ENCODE measurements at places on chromosomes 7 and 10.

- DNase-seq, result no peak
Observed at GRCh38 chr10:99080275-99080945, 155.2 kb downstream of the HPSE2 start.

- no peak for DNase-seq
Observed at GRCh38 chr7:45171946-45172345, 14.4 kb downstream of the RAMP3 start.

DNA sequence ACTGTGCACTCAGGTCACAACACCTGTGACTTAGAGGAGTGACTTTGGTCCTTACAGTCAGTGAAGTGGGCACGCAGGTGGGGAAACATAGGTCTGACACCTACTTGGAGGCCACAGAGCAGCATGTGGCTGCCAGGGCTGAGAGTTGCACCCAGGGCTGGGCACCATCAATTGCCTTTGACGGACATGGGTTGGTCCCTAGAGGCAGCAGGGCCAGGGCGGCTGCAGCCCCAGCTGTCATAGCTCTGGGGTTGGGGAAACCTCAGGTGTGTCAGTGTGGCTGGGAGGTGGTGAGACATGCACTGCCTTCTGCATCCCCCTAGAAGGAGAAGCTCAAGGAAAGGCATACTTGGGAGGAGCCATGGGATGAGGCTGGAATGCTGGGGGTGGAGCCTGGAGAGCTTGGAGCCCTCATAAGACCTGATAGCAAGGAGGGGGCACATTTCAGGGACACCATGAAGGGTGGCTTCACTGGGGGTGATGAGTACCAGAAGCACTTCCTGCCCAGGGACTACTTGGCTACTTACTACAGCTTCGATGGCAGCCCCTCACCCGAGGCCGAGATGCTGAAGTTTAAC, at the start of gene INMT:
Gene INMT (plus strand): TSS at position 440 of the 578 bp plus-strand sequence. CDS start 16 bp downstream, at position 456.
- no peak for DNase-seq

- DNase-seq, result no peak
Observed at GRCh38 chr7:139630643-139631519, 107.4 kb downstream of the CLEC2L start.

DNA sequence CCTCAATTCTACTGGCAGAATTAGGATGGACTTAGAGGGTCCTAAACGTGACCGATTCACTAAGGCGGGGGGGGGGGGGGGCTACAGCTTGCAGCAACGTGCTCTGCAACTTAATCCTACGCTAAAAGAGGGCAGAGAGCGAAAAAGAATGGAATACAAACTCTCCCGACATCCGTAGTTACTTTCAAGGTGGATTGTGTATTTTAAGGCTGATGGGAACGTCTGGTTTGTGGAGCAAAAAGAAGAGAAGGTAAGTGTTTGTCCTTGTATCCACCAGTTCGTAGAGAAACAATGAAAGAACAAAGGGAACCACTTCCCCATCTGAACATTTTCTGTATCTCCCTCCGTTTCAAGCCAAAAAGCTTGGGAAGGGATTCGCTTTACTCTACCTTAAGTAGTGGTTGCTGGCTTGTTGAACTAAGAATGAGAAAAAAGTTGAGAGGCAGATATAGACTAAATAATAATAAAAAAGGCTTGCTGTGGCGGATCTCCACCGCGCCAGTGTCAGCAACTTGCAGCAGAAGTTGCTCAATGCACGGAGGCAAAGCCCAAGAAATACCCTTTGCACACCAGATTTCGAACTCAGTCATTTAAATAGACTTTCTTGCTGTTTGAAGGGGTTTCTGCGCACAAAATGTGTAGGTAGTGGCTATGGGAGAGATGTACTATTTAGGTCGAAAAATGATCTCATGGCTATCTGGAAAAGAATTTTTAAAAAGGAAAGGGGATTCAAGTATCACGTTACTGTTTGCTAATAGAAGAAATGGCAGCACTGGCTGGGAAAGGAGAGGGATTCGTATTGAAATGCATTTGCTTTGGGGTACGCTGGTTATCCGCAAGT, 736 bp downstream of the SKIDA1 start:
- DNase-seq, result no peak

- DNase-seq, result no peak
Observed at GRCh38 chr10:6351495-6351894, 148.8 kb downstream of the PFKFB3 start.

GRCh38 chr10:46556515-46557318, at the start of gene GPRIN2:
TSS of gene GPRIN2 (minus strand) at chr10:46556658. CDS start at chr10:46550736, 5,922 bp downstream.
- no peak for DNase-seq

- no peak for DNase-seq
Observed at GRCh38 chr7:106613279-106613678, 47.7 kb downstream of the CCDC71L start.

GRCh38 chr7:29167721-29168120, 21.4 kb upstream of the CPVL start:
- no peak for DNase-seq

DNA sequence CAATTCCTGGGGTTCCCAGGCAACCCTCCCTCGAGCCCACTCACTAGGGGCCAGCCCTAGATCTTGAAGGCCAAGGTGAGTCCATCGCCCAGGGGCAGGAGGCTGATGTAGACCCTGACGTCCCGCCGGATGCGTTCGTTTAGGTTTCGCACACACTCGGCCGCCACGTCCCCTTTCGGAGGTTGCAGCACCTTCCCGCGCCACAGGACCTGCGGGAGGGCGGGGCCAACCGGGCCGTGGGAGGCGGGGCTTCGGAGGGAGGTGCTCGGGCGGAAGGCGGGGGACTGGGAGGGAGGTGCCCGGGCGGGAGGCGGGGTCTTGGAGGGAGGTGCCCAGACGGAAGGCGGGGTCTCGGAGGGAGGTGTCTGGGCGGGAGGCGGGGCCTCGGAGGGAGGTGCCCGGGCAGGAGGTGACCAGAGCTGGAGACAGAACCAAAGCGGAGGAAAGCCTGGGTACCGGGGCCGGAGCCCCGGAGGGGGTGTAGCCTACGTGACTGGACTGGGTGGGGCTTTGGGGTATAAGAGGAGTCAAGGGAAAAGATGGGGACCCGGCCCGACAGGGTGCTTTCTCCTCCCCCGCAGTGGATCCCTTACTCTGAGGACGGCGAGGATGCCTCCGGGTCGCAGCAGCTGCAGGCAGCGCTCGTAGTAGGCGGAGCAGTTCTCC, 1.6 kb downstream of the COMTD1 start:
- peak; percentile 43 for DNase-seq

DNA sequence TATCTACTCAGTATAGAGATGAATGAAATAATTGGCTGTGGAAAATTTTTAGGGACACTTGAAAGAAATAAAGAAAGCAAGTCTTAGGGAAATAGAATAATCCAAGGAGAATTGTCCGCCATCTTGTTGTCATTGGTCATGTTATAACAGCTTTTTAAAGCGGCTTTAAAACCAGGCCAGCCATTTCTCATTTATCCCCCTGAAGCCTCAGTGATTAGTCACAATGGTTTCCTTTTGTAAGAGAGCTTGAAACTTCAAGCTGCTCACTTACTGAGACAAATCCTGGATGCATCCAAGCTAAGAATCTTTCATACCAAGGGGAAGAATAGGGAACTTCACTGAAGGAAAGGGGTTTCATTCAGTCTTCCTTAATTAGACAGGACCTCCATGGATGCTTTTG, 67.9 kb downstream of the SGCE start:
- no peak for DNase-seq

DNA sequence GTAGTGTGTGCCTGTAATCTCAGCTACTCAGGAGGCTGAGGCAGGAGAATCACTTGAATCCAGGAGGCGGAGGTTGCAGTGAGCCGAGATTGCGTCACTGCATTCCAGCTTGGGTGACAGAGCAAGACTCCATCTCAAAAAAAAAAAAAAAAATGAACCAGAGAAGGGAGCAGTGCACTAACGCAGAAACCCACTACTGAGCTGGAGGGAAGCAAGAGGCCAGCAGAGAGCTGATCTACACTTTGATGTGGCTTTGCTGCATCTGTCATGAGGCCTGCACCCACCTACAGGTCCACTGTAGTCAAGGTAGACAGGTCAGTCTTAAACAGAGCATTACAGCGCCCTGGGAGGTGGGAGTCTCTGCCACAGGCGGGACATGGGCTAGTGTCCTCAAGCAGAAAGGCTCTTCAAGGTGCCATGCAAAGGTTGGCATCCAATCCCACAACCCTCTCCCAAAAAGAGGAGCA, 30.0 kb downstream of the MAT1A start:
- DNase-seq, result no peak

GRCh38 chr10:30818010-30818660, 188.6 kb upstream of the LYZL2 start:
- DNase-seq, result no peak

DNA sequence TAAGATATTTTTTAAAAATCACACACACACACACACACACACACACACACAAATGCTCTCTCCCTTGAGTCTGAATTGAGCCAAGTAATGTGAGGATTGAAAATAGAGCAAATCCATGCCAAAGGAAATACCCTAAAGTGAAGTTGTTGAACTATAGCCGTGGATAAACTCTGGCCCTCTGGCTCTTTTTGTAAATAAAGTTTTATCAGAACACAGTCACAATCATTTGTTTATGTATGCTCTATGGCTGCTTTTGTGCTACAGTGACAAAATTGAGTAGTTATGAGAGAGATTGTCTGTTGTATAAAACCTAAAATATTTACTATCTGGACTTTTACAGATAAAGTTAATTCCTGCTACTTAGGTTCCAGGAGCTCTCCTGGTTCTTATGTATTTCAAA, 39.1 kb downstream of the NKX2-3 start:
- no peak for DNase-seq

DNA sequence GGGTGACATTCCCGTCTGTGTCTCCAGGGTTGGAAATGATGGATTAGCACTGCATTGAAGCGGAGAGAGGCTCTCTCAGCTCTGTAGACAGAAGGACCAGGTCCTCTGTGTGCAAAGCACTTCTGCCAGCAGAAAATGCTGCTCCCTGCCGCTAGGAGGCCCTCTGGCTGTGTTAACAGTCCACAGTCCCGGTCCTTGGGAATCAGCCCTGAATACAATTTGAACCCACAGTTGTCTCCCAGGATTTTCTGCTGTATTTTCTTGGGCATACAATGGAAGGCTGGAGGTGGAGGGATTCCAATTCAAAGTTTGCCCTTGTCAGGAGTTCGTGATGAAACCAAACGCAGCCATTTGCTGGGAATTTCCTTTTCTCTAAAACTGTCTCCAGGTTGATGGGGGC, 205.2 kb downstream of the GLRX3 start:
- DNase-seq, result peak; percentile 12

- DNase-seq, result no peak
Observed at GRCh38 chr10:111122127-111122526, 45.3 kb downstream of the ADRA2A start.

DNA sequence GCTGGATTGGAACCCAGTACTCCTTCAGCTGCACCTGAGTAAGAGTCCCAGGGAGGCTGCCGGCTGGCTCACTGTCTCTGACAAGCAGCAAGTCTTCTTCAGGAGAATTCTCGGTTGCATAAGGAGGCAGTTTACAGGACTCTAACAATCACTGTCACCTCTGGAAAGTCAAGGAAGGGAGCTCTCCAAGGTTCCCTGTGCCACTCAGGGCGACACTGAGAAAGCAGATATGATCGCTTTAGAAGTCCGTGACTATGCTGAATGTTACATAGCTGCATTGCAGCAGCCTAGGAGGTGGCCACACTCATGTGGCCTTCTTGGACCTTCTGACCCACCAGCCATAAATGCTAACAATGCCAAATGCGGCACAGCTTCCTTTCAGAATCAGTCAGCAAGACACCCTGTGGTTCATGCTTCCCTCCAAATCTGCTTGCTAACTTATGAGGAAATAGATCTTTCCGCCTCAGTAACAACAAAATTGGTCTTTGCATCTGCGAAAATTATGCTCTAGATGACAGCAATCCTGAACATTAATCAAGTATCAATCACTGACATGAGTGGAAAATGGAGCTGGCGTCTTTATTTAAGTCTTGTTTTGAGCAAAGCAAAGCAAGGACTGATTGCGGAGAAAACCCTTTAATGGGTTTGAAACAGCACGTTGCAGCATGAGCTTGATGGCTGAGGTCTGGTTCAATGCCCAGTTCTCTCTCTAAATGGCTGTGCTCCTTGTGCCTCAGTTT, 132.9 kb downstream of the ATXN7L1 start:
- DNase-seq, result no peak

DNA sequence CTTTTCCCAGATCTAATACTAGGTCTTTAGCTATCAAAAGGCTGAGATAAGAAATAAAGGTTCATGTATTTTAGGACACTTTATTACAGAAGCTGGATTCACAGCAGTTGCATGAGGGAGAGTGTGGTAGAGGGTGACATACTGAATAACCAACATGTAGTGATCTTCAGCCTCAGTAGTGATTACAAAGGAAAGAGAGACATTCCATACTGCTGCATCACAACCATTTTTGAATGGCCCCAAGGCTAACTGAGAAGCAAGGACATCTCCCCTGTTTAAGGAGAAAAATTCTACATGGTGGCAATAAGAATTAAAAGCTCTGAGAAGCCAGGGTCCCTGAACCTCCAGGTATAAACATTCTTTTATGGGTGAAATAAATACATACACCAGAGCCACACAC, 35.3 kb downstream of the COG5 start:
- DNase-seq, result no peak

DNA sequence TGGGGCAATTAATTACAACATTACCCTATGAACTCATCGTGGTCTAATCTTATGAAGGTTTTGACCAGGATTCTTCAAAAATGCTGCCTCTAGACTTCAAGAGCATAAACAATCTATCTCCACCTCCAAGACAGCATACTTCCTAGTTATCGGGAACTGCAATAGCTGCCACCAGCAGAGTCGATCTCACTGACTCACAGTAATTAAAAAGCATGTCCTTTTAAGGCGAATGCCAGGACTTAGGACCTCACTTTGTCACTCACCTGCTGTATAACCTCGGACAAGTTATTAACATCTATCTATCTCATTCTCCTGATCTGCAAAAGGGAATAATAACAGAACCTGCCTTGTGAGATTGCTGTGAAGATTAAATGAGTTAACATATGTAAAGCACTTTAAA, 666.0 kb upstream of the COBL start:
- DNase-seq, result no peak

- no peak for DNase-seq
Observed at GRCh38 chr10:125283191-125283835, 123.0 kb upstream of the CTBP2 start.

DNA sequence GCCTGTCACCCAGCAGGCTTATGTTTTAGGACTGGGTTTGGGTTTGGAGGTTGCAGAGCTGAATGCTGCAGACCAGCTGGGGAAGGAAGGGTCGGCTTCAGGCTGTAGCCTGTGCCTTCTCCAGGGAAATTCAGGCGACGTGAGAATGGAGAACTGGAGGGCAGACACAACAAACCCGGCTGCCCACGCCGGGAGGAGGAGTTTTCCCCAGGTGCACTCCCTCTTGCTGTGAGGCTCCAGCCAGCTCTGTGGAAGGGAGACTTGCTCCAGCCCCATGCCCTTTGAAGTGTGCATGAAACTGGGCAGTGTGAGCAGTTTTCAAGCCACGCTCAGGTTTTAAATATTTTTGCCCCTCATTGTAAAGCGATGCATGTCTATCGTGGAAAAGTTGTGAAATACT, 279.1 kb downstream of the CCSER2 start:
- no peak for DNase-seq

GRCh38 chr10:43403911-43404703, 4.9 kb downstream of the HNRNPF start:
- no peak for DNase-seq

GRCh38 chr7:6554848-6555247, 3.6 kb upstream of the GRID2IP start:
- DNase-seq, result no peak

GRCh38 chr10:133527771-133528271, 658 bp downstream of the CYP2E1 start:
- no peak for DNase-seq

- DNase-seq, result no peak
Observed at GRCh38 chr7:65832281-65832680, 40.6 kb upstream of the VKORC1L1 start.

Measured in anterior cingulate cortex (tissue), 58 donors.